ENCODE measurements at places on chromosomes 2 and 18. TPM values are rescaled to one million over a fixed set of nuclear protein-coding genes. Genes with fewer than 3 reads are reported as not detected.

DNA sequence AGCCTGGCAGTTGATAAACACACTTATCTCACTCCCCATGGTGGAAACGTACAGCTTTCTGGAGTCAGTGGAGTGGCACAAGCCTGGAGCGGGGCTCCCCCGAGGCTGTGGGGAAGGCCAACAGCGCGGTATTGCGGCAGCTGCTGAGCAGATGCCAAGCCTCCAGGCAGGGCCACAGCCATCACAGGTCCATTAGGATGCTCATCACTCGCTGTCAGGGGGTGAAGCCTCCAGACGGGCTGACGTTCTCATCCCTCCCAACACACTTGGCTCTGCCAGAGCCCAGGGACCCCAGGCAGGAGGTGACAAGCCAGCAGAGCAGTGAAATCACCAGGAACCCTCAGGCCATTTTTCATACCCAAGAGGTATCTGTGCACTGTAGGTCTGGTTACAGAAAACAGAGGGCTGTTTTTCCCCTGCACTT, 529.2 kb upstream of the KLHL29 start:
- DNase-seq: no peak

- no peak for DNase-seq
Observed at GRCh38 chr2:134582547-134582899, 136.3 kb downstream of the TMEM163 start.

DNA sequence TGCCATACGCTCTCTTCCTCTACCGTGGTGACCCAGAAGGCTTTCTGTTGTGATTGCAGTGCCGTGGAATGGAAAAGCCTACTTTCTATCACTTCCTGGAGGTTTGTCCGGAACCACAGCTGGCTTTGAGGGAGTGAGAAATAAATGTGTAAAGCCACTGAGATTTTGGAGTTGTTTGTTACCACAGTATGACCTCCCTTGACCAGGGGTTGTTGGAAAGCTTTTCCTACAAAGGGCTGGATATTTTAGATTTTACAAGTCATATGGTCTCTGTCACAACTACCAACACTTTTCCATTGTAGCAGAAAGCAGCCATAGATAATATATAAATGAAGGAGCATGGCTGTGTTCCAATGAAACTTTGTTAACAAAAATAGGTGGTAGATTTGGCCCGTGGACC, 70.3 kb downstream of the VAPA start:
- no peak for DNase-seq

DNA sequence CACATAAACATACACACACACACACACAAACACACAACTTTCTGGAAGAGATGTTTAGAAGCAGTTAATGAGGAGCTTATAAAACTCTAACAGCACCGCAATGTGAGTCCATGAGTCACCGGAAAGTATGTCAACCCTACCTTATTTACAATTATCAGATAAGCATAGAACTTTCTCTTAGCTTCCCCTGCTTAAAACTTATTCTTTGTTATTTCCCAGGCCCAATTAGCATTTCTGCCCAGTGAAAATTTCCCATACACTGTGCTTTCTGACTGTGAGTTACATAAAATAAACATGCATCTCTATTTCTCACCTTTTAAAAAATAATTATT, 737.6 kb downstream of the LRP1B start:
- DNase-seq: no peak

GRCh38 chr2:46175419-46175818, 121.8 kb upstream of the EPAS1 start:
- no peak for DNase-seq

- no peak for DNase-seq
Observed at GRCh38 chr18:63590966-63591695, 4.0 kb downstream of the SERPINB13 start.

DNA sequence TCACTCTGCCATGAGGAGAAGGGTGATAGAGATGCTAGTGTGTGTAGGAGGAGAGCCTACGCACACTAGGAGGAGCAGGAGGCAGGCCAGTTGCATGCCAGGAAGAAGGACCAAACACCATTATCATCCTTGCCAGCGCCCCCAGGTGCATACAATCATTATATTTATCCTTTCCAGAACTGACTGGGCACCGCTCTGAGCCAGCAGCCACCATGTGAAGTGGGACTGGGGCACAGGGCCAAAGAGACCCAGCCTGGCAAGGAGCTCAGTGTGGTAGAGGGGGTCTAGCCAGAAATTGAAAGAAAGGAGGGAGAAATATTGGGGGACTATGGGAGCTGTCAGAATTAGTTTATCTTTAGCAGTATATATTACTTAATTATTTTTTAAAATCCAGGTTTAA, 8.3 kb upstream of the GPR148 start:
- no peak for DNase-seq

DNA sequence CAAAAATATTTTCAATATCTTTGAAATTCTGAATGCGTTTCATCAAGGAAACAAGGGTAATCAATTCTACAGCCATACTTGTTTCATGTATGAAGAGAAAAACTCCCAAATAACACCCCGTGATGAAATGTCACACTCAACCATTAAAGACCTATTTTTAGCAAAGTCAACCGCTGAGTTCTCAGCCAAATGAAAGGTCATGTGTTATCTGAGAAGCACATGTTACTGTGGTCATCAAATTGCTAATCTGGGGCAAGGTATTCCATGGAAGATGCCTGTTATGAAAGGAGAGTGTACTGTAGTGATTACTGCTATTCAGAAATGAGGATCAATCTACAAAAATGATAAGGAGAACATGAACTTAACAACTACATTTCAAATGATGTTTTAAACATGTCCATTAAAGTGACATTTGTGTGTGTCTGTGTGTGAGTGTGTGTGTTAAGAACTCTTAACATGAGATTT, 126.7 kb downstream of the BCL2 start:
- no peak for DNase-seq

- no peak for DNase-seq
Observed at GRCh38 chr2:33354981-33355380, 121.5 kb upstream of the RASGRP3 start.

GRCh38 chr2:46335391-46336282, 38.4 kb downstream of the EPAS1 start:
- DNase-seq: no peak

GRCh38 chr2:26938399-26939118, 31.9 kb upstream of the MAPRE3 start:
- no peak for DNase-seq

GRCh38 chr2:56030901-56031300, 107.3 kb upstream of the EFEMP1 start:
- no peak for DNase-seq

GRCh38 chr18:4007846-4008245, 447.3 kb downstream of the DLGAP1 start:
- DNase-seq: no peak

GRCh38 chr18:55856229-55856628, 268.2 kb upstream of the TCF4 start:
- no peak for DNase-seq

DNA sequence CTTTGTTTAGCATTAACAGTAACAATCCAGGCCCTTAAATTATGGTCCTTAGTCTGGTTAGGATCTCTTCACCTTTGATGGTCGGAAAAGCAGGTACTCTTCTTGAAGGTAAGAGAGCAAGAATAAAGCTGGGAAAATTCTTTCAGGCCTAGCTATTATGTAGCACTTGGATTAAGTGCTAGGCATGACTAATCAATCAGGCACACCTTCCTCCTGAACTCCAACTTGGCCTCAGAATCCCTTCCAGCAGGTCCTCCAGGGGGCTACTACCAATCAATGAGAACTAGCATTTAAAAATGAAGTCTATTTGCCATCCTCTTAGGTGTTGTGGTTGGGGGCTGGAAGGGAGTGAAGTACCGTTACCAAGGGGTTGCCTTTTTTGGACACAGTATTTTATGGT, 3.7 kb downstream of the SMYD1 start:
- DNase-seq: no peak

DNA sequence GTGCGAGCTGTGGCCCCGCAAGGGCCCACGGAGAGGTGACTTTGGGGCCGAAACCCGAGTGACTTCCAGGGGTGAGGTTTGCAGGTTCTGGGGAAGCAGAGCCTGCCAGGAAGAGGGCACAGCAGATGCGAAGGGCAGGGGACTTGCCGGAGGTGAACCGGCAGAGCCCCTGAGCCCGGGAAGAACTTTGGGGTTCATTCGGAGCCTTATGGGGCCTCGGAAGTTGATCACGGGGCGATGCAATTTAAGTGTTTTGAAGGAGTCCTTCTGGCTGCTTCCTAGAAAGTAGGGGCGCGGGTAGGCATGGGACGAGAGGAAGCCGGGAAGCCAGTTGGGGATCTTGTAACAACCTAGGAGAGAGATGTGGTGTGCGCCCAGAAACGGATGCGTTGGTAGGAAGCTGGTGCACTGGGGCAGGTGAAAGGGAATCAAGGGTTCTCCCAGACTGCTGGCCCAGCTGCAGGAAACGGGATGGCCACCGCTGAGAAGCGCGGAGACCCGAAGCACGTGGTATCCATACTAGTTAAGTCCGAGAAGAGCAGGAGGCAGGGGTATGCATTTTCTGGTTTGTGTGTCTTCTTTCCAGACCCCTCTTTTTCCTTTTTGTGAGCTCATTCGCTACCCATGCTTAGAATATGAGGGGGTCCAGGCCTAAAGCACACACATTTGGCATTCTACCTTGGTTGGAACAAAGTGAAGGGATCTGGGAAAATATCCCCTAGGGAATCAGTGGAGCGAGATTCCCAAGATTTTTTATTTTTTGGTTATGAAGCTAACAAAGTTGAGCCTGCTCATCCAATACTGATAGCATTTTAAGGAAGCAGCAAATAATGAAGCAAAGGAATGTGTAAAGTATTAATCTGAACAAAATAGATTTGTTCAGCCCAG, 758 bp downstream of the SCLY start:
- no peak for DNase-seq

DNA sequence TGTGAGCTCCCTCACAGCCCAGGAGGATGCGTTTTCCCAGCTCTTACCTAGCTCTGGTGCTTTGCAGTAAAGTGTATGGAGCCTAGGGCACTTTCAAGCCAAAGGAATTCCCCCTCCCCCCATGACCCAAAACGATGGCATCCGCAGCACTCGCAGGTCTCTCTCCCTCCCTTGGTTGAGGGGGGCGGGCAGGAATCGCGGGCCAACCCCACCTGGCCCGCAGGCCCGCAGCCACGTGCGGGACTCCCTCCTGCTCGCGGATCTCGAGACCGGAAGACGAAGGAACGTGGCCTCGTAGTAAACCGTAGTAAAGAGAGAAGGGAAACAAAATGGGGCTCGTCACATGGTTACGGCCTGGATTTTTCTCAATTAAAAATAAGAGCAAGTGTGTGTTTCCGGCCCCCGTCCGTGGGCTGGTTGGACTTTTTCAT, 8.5 kb downstream of the IRS1 start:
- no peak for DNase-seq

DNA sequence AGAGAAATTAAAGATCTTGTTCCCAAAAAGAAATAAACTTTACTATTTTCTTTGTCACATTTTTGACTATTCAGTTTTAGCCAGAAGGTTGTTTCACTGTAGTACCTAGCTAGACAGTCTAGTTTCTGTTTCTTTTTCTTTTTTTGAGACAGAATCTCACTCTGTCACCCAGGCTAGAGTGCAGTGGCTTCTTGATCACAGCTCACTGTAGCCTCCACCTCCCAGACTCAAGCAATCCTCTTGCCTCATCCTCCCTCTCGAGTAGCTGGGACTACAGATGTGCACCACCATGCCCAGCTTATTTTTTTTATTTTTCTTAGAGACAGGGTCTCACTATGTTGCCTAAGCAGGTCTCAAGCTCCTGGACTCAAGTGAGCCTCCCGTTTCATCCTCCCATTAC, 2.2 kb downstream of the RBM45 start:
- DNase-seq: no peak

GRCh38 chr18:55268151-55268601, 308.9 kb upstream of the CCDC68 start:
- no peak for DNase-seq

GRCh38 chr2:158990397-158991214, 22.2 kb downstream of the TANC1 start:
- DNase-seq: no peak

Gene NEDD4L
- 43.7 TPM for total RNA-seq

Gene KIF3C
- total RNA-seq: 7.4 TPM

Gene UBR3
- 62.9 TPM for total RNA-seq

Gene ELMOD3
- total RNA-seq: 47.7 TPM

Gene SF3B1
- total RNA-seq: 206 TPM

Gene TEKT4
- 0.22 TPM for total RNA-seq

Gene UGT1A8
- not detected for total RNA-seq

Gene RAB27B
- total RNA-seq: 0.93 TPM

Gene SLC30A3
- total RNA-seq: not detected
